ENCODE measurements at places on chromosomes 2 and 18.

- DNase-seq, result no peak
Observed at GRCh38 chr18:53402670-53403069, 821.8 kb downstream of the MBD2 start.

GRCh38 chr2:71546275-71546638, 92.9 kb downstream of the DYSF start:
- DNase-seq, result no peak

GRCh38 chr18:8091035-8091434, 518.2 kb upstream of the RAB12 start:
- DNase-seq, result no peak

GRCh38 chr2:68193787-68194372, 36.2 kb downstream of the PNO1 start:
- no peak for DNase-seq

GRCh38 chr2:119264781-119265692, 41.4 kb downstream of the STEAP3 start:
- DNase-seq, result peak; percentile 84

- no peak for DNase-seq
Observed at GRCh38 chr18:9520666-9521065, 45.4 kb downstream of the RALBP1 start.

DNA sequence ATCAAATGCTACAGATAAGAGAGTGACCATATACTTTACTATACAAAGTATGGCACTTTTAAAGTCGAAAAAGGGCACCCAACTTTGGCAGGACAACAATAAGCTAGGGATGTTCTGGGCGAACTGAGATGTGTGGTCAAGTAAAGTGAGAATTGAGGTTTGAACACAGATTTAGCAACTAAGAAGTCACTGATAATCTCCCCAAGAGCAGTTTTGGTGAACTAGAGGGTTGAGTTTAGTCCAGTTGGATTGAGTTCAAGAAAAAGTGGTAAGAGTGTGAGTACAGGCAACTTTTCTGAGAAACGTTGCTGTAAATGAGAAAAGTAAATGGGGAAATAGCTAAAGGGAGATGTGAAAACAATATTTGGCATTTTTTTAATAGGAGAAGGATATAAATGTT, 65.5 kb upstream of the TGFA start:
- no peak for DNase-seq

- peak; percentile 61 for DNase-seq
Observed at GRCh38 chr2:202035089-202035940, 1.7 kb downstream of the FZD7 start.

- DNase-seq, result no peak
Observed at GRCh38 chr2:186059096-186059495, 320.5 kb downstream of the FSIP2 start.

DNA sequence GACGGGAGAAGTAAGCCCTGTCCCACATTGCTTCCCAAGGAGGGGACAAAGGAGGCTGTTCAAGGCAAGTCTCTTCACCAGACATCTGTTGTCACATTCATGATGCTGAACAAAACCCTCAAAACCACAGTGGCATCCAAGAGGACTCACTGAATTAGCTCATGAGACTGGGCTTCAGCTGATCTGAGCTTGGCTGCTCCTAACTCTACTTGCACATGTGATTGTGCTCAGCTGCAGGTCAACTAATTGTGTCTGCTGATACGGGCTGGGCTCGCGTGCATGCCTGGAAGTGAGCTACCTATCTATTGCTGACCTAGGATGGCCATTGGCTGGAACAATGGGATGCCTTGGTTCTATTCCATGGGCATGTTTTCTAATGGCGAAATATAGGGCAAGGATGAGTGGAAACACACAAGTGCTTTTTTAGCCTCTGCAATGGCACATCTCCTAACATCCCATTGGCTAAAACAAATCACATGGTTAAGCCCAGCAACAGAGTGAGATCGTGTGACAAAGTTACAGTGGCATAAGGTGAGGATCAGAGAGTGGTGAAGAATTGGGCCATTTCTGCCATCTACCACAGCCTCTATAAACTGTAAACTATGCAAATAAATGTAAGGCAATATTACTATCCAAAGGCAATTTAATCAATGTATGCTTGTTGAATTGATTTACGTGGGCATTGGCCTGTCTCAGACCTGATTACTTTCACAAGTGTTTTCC, 52.9 kb upstream of the CAPN13 start:
- DNase-seq, result no peak

DNA sequence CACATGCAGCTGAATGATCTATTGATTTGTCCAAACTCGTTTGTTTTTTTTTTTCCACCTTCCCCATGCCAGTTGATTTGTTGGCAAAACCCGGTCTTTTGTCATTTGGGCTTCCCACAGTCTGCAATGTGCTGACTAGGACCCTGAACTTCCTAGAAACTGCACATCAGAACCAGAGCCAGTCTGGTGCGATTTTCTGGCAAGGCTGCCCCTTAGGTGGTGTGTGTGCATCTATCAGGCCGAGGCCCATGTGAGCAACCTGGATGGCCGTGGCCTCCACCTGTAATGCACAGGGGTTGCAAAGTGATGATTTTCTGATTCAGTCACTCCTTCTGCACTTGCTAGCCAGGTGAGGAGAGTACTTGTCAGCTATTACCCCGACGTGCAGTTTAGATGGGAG, 47.8 kb downstream of the NCK2 start:
- no peak for DNase-seq

DNA sequence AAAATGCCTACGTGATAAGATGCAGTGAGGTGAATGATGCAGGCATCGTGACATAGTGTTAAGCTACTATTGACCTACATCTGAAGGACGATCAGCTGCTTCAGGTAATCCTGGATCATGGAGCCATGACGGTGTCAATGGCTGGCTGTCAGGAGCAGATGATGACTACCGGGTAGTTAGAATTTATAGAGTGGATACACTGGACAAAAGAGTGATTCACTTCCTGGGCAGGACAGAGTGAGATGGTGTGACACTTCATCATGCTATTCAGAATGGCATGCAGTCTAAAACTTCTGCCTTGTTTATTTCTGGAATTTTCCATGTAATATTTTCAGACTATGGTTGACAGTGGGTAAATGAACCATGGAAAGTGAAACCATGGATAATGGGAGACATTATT, 29.5 kb downstream of the METTL8 start:
- no peak for DNase-seq

GRCh38 chr18:59941331-59941730, 41.5 kb downstream of the PMAIP1 start:
- no peak for DNase-seq

DNA sequence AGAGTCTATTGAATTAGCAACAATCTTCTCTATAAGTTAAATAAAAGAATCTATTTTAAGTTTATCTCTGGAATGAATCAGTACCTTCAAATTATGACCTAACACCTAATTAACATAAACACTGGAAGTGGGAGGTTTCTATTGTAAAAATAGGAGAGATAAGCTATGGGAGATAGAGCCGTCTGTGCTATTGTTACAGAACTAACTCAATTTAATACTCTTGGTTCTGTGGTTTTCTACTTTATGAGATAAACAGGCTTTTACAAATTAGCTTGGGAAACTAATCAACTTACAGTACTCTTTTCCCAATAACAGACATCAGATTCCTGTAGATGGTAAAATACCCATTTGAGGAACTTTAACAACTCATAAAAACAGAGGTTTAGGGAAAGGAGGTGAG, 25.6 kb upstream of the STAT1 start:
- DNase-seq, result no peak

- no peak for DNase-seq
Observed at GRCh38 chr2:144796164-144796563, 276.2 kb upstream of the ZEB2 start.

GRCh38 chr2:31066086-31066485, 72.2 kb downstream of the GALNT14 start:
- no peak for DNase-seq

GRCh38 chr18:46856973-46857372, 60.3 kb downstream of the PIAS2 start:
- no peak for DNase-seq

DNA sequence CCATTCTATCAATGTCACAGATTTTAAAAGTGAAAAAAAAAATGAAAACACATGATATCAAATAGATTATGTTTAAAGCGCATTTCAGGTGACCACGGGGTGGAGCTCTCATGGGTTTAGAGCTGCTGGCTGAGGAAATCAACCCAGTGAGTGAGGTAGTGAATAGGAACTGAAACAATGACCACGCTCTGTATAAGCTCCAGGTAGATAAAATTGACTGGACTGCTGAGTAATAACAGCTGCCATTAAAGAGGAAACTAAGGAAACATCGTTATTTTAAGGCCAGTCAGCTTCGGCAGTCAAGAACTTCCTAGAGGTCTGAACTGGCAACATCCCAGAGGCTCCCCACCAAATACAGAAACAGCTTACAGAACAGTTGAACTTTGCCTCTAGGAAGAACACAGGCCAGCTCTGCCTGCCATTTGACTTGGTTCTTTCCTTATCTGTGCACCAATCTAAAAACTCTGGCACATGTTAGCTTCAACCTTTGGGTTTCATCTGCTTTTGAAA, 185.9 kb downstream of the PDE1A start:
- no peak for DNase-seq

- DNase-seq, result no peak
Observed at GRCh38 chr2:5914811-5915611, 222.8 kb downstream of the SOX11 start.

DNA sequence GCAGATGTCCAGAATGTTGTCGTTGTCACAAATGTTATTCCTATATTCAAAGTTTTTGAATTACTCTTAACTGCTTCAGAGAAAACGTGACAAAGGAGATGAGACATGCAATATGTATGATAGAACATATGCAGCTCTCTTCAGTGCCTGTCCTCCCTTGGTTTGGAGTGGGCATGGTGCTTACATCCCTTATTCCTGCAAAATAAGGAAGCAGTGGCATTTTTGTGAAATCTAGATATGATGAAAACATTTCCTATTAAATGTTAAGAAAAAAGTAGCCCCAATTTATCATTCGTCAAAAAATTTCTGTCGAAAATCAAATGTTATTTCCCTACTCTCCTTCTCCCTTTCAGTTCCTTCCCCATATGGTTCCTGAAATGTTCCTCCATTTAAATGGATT, 457.5 kb upstream of the FANCL start:
- DNase-seq, result no peak

- peak; percentile 68 for DNase-seq
Observed at GRCh38 chr2:26144031-26144430, 28.9 kb upstream of the GAREM2 start.

GRCh38 chr18:48824231-48824970, 126.4 kb downstream of the SMAD7 start:
- no peak for DNase-seq

- no peak for DNase-seq
Observed at GRCh38 chr2:153074207-153074606, 355.8 kb downstream of the ARL6IP6 start.

DNA sequence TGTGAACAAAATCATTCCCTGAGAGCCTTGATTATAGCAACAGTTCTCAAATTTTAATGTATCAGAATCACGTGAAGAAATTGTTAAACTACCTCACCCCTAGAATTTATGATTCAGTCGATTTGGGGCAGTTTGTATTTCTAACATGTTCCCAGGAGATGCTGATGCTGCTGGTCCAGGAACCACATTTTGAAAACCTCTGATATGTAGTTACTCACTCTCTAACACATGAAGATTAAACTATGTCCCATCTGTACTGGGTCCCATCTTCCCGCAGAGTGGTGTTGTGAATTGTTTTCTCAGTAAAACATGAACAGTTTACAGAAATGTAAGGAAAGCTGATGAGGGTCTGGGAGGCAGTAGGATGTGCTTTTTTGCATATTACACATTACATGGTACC, 223.1 kb downstream of the CDH20 start:
- DNase-seq, result no peak

DNA sequence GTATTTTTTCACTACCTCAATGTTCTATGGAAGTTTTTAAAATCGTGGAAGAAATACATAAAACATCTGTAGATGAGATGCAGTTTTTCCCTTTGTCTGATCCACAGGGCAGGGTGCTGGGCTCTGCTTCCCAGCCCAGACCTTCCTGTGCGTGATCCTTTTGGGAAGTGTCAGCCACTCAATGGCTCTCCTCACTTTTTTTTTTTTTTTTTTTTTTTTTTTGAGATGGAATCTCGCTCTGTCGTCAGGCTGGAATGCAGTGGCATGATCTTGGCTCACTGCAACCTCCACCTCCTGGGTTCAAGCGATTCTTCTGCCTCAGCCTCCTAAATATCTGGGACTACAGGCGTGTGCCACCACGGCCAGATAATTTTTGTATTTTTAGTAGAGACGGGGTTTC, 32.8 kb downstream of the SOWAHC start:
- DNase-seq, result no peak

- DNase-seq, result no peak
Observed at GRCh38 chr2:68135448-68136320, 22.0 kb upstream of the PNO1 start.

DNA sequence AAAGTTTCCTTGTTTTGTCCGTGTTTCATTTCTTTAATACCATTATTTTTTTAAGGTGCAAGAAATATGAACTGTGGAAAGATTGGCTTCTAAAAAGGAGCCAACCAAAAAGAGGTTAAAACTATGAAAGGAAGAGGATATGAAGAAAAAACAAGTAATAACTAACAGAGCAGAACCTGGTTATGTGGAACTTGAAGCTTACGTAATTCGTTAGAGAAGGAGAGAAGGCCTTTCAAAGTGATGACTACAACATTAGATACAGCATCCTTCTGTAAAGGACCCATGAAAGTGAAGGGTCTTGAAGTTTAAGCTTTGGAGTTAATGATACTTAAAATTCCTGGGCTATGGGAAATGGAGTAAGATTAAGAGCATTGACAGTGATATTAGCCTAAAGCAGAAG, 84.5 kb downstream of the ANKRD12 start:
- DNase-seq, result no peak

- no peak for DNase-seq
Observed at GRCh38 chr2:159802673-159803072, 4.7 kb upstream of the CD302 start.
